ENCODE measurements at places on chromosomes 5 and 9.

DNA sequence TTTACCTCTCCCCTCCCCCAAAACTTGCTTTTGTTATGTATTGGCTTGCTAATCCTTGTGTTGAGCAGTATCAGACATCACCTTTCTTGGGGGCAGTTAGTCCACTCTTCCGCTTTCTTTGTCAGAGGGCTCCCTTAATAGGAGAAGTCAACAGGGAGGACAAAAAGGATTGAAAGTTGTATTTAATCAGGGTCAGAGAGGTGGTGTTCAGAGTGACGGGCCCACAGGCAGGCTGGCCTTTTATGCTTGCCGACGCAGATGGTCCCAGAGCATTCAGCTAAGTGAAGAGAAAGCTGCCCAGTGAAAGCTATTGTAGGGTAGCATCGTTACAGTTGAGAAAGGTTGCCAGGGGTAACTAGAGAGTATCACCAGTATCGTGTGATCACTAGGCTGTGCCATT, 131.1 kb downstream of the ZCCHC7 start:
- DNase-seq = no peak

DNA sequence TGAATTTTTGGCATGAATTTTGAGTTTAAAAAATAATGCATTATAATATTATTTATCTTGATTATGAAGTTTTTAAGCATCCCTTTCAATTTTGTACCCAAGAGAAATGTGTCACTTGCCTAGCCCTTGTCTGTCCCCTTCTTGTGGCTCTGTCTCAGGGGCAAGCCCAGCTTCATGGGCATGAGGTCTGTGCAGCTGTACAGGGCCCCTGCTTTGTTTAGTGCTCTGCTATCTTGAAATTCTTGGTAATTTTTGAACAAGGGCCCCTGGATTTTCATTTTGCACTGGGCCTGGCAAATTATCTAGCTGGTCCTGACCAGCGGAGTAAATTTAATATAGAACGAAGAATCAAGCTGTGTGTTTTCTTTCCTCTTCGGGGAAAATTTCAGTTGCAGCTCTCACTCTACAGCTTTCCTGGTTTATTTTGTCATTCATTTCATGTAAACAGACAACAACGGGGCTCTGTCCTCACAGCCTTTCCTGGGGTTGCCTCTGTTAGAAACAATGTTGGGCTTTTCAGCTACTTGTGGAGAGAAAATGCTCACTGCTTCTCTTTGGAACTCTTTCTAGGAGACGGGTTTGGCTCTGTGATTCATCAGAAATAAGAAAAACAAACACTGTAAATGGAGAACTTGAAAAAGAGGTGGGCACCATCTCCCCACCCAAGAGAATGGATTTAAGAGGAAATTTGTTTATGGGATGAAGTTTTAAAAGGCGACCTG, 41.1 kb downstream of the LIX1 start:
- no peak for DNase-seq

- DNase-seq = no peak
Observed at GRCh38 chr5:93636837-93637236, 53.8 kb downstream of the NR2F1 start.

DNA sequence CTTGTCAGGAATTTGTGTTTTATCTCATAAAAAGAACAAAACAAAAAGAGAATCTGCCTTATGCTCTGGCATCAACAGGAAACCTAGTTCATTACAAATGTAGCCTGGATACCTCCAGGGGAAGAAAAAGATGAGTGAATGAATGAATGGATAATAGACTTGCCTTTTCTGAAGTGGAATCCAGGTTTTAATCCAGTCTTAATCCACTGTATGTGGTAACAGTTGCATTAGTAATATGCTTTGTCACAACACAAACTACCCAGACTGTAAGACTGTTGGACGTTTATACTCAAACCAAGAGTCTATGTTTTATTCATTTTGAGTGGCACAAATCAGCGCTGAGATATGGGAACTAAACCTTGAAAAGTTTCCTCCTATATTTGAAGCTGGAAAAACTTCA, 32.1 kb upstream of the MAP3K1 start:
- DNase-seq = no peak

- DNase-seq = no peak
Observed at GRCh38 chr5:37900692-37901091, 60.9 kb upstream of the GDNF start.

GRCh38 chr5:171386861-171387344, 746 bp upstream of the NPM1 start:
- no peak for DNase-seq

- DNase-seq = no peak
Observed at GRCh38 chr9:69379270-69379982, 54.4 kb downstream of the ENTREP1 start.

DNA sequence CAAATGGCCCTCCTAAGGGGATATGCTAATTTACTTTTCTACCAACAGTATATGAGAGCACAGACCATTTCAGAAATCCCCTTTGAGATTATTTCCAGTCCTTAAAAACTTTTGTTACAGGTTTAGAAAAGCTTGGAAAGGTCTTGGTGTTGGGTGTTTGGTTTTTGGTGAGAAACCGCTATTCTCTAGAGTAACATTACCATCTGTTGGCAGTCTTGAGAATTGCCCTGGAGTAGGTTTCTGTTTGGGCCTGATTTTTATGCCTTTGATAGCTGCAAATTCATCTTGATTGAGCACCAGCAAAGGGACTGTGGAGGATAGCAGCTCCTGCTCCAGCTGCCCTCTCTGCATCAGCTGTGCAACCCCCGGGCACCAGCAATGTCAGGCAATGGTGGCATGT, 8.0 kb downstream of the NUDT2 start:
- DNase-seq = no peak

DNA sequence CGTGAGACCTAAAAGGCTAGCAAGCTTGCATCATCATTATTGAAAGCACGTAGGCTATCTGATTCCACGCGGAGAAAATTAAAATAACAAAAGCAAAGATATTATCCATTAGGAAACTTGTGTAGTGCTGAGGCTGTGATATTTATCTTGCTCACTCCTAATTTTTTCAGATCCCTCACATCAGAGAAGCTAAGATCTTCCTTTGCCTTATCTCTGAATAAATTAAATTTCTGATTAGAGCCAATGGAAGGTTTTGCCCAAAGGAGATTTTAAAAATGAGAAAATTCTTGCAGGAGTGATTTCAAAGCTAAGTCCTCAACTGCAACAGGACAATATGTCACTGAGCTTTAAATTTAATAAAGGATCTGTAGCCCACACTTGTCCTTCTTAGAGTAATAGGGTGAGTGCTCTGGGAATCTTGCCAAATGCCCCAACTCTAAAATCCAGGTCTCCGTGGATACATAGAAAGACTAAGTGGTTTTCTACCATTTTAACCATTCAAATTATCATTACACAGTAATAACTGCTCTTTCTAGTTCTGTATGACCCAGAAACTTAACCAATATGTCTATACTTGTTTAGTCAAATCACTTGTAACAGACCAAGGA, 295.0 kb downstream of the CAAP1 start:
- DNase-seq = no peak

GRCh38 chr5:132010645-132010988, 841 bp downstream of the ACSL6 start:
- no peak for DNase-seq

- DNase-seq = no peak
Observed at GRCh38 chr5:149221326-149221725, 50.3 kb upstream of the AFAP1L1 start.

DNA sequence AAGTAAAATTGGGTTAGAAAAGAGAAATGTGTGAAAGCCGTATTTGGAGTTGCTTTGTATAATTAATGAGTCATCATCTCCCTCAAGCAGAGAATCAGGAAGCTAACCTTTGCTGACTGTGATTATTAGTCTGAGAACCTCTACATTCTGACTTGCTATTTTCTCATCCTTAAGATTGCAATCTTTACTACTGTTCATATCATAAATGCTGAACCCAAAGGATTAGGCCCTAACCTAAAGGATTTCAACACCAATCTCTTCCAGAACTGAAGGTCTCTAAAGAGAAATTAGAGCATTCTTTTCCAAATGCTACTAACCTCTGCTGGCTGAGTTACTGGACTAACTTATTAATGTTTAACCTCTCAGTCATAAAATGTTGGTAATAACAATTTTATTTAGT, 538.1 kb upstream of the MEF2C start:
- DNase-seq = no peak

- DNase-seq = no peak
Observed at GRCh38 chr5:14929293-14930065, 57.9 kb upstream of the ANKH start.

GRCh38 chr5:160009591-160009989, 651 bp downstream of the TTC1 start:
- no peak for DNase-seq

- DNase-seq = no peak
Observed at GRCh38 chr5:1014781-1015221, 6.2 kb downstream of the NKD2 start.

- no peak for DNase-seq
Observed at GRCh38 chr5:82821846-82822633, 255.2 kb downstream of the TMEM167A start.

DNA sequence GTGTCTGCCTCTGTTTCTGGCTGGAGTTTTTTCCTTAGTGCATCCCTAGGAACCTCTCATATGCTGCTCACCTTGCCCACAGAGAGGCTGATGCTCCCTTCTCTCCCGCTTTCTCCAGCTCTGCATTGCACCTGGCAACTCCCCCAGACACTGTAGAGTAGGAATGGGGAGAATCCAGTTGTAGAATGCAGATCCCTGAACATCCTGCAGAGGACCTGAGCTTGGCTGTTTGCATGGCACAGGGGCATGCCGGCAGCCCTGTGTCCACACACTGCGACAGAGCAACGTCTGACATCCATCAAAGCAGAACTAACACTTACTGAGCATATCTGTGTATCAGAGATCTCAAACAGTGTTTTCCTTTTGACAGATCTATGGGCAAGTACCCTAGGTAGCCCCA, 19.9 kb downstream of the IDNK start:
- DNase-seq = no peak

GRCh38 chr5:10660135-10660534, 96.3 kb downstream of the ANKRD33B start:
- no peak for DNase-seq

- no peak for DNase-seq
Observed at GRCh38 chr9:127977884-127978647, 2.7 kb downstream of the EEIG1 start.

- DNase-seq = no peak
Observed at GRCh38 chr5:135356522-135357318, 42.3 kb downstream of the MACROH2A1 start.

DNA sequence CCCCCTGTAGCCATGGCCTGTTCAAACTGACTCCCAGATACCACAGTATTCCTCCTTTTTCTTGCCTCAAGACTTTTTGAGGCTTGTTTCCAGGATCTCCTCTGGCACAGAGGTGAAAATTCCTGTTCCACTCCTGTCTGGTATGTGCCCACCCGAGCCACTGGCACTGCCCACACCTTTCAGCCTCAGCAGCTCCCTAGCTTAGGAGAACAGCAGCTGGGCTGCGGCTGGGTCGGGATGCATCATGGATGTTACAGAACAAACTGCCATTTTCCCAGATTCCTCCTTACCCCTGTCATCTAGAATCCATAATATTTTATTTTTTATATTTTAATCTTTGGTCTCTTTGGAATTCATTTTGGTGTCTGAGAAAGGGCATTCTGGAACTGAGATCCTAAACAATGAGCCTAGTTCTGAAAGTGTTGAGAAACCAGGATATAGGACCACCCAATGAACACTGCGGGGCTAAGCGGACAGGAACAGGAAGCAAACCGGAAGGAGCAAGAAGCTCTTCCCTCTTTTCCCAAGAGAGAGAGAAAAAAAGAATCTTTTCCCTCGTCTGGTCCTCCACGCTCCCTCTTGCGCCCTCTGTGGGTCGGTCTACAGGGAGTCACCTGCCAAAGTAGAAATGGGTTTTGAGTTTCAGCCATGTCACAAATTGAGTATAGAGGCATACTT, 12.5 kb downstream of the OR2S2 start:
- DNase-seq = peak; percentile 63

DNA sequence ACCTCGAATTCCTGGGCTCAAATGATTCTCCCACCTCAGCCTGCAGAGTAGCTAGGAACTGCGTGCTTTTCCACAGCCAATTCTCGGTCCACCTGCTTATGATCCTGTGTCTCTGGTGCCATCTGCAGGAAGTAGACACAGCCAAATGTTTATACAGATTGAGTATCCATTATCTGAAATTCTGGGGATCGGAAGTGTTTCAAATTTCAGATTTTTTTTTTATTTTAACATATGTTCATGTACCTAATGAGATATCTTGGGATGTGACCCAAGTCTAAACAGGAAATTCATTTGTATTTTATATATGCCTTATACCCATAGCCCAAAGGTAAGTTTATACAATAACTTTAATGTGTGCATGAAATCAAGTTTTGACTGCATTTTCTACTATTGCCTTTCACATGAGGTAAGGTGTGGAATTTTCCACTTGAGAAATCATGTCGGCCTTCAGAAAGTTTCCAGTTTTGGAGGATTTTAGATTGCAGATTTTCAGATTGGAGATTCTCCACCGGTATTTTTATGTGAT, 89.5 kb downstream of the ESM1 start:
- DNase-seq = no peak

- no peak for DNase-seq
Observed at GRCh38 chr9:126916909-126917308, 2.3 kb downstream of the RALGPS1 start.

- no peak for DNase-seq
Observed at GRCh38 chr9:91065231-91066041, 263.8 kb downstream of the SYK start.

- DNase-seq = no peak
Observed at GRCh38 chr9:16455842-16456241, 414.6 kb downstream of the BNC2 start.

DNA sequence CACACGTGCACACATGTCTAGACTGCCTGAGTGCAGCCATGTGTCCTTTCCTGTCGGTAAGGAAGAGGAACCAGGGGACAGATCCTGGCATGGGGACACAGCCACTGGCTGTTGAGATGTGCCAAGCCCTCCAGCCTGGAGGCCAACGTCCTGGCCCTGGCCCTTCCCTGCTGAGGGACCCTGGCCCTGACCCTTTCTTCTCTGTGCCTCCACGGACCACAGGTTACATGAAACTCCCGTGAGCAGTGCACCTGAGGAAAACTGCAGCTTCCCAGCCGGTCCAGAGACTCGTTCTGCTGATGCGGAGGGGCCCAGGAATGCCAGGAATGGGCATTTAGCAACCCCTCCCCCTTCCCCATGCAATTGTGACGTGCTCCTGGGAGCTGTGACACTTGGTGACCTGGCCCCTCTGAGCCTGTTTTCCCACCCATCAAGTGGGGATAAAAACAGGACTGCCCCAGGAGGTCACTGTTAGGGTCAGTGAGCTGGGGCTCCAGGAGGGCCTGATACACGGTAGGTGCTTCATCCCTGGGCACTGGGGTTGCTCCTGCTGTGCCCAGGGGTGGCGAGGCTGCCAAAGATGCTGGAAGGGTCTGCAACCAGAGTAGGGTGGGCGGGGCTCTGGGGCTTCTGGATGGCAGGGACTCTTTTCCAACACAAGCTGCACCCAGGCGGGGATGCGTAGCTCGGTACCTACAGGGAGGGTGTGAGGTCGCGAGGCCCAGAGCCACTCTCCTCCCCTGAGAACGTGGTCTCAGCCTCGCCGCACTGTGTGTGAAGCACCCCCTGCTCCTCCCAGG, 151.5 kb downstream of the C9orf50 start:
- DNase-seq = no peak

- no peak for DNase-seq
Observed at GRCh38 chr9:1870915-1871314, 144.2 kb upstream of the SMARCA2 start.
